ENCODE measurements at places on chromosomes 11 and 22.

DNA sequence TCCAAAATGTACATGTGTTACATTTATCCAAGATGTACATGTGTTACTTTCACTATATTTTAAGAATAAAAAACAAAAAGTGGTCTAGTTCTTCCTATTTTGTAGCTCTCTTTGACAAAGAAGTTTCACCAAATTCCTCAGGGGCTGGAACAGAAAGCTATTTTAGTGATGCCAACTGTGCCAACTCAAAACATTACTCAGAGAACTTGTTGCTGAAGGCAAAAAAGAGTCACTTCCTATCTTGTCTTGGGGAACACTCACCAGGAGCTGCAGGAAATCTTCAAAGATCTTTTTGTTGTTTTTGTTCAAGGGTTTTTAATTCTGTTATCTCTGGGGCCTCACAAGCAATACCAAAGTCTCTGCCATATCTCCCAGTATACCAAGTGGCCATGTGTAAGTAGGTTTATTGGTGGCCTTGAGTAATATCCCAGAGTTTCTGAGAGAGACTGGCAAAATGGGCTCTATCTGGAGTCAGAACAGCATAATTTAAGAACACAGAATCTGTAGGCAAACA is 13.6 kb upstream of the EED start:
- DNase-seq: no peak

DNA sequence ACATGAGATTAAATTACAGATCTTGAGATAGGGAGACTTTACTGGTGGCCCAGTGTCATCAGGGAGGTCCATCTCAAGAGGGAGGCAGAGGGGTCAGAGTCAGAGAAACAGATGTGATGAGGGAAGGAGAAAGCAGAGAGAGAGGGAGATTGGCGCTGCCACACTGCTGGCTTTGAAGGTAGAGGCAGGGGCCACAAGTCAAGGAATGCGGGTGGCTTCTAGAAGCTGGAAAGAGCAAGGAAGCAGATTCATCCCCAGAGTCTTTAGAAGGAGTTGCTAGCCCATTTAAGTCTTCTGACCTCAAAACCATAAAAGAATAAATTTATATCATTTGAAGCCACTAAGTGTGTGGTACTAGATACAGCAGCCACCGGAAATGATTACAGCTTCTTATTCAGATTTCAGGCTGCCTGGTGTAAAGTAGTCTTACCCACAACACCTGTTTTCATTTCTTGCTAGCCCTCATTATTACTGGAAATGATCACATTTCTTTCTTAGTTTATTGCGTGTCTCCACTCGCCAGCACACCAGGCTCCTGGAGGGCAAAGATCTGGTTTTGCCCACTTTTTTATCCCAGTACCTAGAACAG is 12.6 kb upstream of the SERPINH1 start:
- no peak for DNase-seq

- no peak for DNase-seq
These were observed 196.9 kb upstream of the SEZ6L start for GRCh38 chr22:25972397-25972796.

DNA sequence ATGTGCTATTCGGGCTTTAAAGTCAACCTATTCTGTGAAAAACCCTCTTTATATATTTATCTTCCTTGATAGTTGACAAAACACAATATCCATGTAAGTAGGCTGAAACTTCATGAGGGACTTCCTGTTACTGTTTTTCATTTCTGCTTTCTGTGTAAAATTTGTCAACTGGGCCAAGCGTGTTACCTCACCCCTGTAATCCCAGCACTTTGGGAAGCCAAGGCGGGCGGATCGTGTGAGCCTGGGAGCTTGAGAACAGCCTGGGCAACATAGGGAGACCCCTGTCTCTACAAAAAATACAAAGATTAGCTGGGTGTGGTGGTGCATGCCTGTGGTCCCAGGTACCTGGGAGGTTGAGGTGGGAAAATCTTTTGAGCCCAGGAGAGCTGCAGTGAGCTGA is 66.5 kb upstream of the SLC25A18 start:
- DNase-seq: no peak

GRCh38 chr11:2190657-2191471 is 19.2 kb upstream of the TH start:
- DNase-seq: no peak

- DNase-seq: no peak
These were observed 15.6 kb downstream of the TOM1 start for GRCh38 chr22:35315141-35315854.

GRCh38 chr11:126163074-126163700 is 48.3 kb downstream of the RPUSD4 start:
- no peak for DNase-seq

DNA sequence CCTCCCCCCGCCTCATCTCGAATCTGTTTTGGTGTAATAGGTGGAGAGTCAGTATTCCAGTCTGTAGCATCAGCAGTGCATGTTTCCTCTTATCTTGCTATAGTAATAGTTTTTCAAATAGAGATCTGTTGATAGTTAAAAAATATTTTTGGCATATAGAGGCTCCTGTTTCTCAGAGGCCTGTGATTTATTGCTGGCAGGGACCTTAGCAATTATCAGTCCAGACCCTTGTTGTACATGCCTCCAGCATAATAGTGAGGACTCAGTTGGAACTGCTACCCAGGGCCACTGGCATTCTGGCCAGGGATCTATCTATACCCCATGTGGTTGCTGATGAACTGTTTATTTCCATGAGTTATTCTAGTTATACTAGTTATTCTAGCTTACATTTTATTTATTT is 52.6 kb downstream of the SPECC1L start:
- no peak for DNase-seq

DNA sequence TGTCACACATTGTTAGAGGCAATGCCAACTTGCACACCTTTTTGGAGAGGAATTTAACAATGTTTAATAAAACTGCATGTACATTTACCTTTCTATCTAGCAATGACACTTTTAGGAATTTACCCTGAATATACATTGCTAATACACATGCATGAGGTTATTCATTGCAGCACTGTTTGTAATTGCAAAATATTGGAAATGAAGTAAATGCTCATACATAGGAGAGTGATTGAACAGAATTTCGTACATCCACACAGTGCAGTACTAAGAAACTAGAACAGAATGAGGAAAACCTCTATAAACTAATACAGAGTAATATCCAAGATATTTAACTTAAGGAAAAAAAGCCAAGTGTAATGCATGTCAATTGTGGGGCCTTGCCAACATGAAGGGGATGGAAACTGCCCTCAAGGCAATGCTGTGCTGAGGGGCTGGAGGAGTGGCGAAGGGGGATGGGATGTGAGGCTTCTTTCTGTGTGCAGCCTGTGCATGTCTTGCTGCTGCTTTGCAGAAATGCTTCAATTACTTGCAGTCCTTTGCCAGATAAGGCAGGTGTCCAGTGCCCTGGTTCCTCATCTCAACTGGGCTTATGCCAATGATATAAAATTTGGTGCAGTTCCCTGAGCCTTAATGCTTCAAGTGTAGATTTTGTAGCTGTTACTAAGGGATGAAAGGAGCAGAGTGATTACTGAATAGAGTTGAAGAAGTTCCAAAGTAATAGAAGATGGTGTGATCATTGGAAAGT is 96.1 kb downstream of the GRIA4 start:
- no peak for DNase-seq

Data from activated CD4-positive, CD25-positive, alpha-beta regulatory T cell treated with anti-CD3 and anti-CD28 coated beads, Interleukin-2, amount 50 U/mL, for 16 hours (primary cell).